CD4-positive, alpha-beta T cell (primary cell): ENCODE measurements at places on chromosomes 2 and 18. TPM values are rescaled to one million over a fixed set of nuclear protein-coding genes. Genes with fewer than 3 reads are reported as not detected.

CDH19 gene
- total RNA-seq: not detected

TSPYL6 gene
- not detected for total RNA-seq

PLEK gene
- 6.3 TPM for total RNA-seq

NAT8 gene
- total RNA-seq: not detected

ALKAL2 gene
- total RNA-seq: not detected

TCF7L1 gene
- total RNA-seq: not detected

PAX8 gene
- total RNA-seq: 0.52 TPM

GLS gene
- total RNA-seq: 215 TPM

RGPD3 gene
- 0.11 TPM for total RNA-seq

SLC20A1 gene
- 130 TPM for total RNA-seq
